ENCODE measurements at places on chromosomes 7 and 10.

- no peak for DNase-seq
Measured at GRCh38 chr7:157224627-157225026, 85.9 kb downstream of the UBE3C start.

DNA sequence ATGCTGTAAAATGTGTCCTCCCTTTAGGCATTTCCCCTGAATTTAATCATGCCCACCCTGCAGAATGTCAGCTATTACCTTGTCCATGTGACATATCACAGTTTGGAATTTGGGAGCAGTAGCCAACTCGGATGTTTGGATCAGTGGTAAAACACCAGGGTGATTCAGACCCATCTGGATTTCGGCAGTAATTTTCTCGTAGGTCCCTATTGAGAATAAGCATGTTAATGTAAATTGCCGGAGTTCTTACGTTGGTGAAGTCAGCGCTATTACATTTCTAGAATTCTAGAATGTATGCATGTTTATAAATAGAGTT lies 44.1 kb downstream of the HGF start:
- DNase-seq, result no peak

DNA sequence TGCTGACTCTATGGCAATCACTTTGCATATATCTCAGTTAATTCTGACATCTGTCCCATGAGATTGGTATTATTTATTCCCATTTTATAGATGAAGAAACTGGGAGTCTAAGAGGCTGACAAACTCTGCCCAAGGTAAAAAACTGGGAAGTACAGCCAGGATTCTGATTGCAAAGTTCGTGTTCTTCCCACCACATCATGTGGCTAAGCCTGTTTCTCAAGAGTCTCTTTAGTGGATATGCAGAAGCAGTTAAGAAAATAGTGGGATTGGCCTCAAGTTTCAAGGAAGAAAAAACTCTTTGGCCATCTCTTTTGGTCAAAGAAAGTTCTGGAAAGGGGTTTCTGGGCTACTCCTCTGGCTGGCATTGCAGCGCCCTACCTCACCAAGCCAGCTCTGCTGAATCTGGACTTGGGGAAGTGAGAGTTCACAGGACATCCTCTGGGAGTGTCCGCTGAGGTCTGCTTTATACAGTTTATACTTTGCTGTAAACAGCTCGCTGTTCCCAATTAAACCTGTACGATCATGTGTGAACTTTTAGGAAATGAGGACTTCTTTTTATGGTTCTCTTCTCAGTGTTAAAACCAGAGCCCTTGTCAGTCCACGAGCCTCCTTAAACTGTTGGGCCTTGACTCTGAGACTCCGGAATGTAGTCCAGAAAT lies 12.2 kb upstream of the BMPR1A start:
- no peak for DNase-seq

- no peak for DNase-seq
Measured at GRCh38 chr10:49478819-49479218, 60.1 kb downstream of the ERCC6 start.

DNA sequence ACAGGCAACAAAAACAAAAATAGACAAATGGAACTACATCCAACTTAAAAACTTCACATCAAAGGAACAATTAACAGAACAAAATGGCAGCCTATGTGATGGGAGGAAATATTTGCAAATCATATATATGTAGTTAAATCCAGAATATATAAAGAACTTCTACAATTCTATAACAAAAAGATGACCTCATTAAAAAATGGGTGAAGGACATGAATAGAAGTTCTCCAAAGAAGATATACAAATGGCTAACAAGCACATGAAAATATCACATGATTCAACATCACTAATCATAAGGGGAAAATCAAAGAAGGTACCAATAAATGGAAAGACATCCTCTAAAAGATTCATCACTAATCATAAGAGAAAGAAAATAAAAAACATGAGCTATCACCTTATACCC lies 416.1 kb downstream of the LRMDA start:
- no peak for DNase-seq

DNA sequence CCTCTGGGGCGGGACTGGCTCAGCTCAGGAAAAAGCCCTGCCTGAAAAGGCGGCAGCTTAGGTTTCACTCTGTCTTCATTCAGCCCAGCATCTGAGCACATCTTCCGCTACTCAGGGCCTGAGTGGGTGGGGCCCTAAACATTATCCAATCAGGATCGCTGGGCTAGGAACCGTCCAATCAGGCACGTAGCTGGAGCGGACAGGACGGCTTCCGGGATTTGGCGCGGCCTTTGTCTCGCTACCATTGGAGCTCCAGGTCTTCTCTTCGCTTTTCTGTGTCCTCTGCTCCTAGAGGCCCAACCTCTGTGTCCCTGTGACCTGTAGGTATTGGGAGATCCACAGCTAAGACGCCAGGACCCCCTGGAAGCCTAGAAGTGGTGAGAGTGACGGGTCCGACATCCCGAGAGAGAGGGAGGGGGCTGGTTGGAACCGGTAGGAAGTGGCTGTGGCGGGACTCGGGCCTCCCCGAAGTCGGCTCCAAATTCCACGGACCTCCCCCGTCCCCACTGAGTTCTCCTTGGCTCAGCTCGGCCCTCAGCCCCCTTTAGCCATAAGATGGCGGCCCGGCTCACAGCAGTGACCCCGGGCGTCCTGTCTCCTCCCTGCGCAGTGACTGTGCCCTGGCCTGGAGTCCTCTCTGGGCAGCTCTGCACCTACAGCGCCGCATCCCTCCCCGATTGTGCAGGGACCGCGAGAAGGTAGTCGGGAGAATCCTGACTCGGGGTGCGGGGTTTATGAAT lies 99.1 kb downstream of the ZNF680 start:
- DNase-seq, result no peak

GRCh38 chr7:101068401-101068800 lies 16.9 kb upstream of the TRIM56 start:
- DNase-seq, result no peak

GRCh38 chr7:15309872-15310271 lies 251.9 kb downstream of the AGMO start:
- no peak for DNase-seq

DNA sequence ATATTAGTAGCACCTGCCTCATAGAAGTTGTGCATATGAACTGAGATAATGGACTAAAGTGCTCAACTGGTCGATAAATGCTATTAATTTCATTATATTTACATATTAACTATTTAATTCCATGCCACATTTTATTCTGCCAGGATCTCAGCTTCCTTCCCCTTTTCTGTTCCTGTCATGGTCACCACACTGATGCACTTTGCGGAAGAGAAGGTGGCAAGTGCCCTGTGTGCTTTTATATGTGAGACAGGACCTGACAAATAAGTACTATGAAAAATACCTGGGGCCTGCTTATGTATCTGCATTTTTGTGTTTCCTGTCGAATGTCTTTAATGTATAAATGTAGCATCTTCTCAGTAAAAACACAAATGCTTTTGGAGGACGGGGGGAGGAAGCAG lies 12.2 kb downstream of the ATP6V0E2 start:
- DNase-seq, result no peak

DNA sequence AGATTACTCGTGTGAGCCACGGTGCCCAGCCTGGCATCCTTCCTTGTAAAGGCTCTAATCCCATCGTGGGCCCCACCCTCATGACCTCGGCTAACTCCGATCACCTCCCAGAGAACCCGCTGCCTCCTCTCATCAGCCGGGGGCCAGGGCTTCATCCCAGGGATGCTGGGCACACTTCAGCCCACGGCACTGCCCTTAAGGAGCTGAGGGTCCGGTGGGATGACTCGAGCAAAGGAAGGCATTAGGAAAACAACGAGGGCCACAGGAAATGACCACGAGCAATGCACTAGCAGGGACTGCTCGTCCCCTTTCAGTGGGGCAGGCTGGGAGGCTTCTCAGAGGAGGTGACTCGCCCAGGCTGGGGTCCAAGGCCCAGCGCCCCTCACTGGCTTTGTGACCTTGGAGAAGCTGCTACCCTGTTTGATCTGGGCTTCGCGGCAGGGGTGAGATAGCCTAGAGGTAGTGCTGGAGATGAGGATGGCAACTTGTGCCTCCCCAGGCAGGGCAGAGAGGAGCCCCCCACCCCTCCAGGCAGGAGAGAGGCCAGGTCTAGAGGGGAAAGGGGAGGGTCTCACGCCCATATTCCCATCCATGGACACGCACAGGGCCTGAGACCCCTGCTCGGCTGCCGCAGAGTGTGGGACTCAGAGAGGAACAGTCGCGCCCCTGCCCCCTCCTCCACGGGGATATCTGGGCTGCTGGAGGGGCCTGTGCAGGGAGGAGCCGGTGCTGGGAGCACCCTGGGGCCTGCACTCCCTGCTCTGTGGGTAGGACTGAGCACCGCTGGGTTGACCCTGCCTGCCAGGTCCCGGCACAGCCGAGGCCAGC lies 26.8 kb downstream of the ELFN1 start:
- DNase-seq, result no peak

DNA sequence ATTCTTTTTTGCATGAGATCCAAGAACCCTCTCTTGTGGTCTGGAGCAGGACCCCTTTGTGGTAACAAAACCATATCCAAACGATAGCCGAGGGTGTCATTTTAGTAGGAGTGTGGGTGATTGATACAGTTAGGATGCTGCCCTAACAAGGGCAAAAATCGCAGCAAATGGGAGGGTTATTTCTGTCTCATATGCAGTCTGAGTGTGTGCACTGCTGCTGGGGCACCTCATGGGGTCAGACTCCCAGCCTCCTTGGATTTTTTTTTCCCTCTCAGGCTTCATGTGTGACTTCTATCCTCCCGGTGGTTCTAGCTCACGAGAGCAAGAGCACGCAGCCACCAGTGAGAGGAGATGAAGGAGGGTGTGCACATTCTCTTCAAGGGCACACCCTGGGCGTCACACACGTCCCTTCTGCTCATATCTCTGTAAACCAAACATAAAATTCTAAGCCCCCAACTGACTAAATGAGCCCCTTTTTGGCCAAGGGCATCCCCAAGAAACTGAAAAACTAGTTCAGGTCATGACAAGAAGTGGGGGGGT lies 28.6 kb upstream of the IL15RA start:
- DNase-seq, result no peak

DNA sequence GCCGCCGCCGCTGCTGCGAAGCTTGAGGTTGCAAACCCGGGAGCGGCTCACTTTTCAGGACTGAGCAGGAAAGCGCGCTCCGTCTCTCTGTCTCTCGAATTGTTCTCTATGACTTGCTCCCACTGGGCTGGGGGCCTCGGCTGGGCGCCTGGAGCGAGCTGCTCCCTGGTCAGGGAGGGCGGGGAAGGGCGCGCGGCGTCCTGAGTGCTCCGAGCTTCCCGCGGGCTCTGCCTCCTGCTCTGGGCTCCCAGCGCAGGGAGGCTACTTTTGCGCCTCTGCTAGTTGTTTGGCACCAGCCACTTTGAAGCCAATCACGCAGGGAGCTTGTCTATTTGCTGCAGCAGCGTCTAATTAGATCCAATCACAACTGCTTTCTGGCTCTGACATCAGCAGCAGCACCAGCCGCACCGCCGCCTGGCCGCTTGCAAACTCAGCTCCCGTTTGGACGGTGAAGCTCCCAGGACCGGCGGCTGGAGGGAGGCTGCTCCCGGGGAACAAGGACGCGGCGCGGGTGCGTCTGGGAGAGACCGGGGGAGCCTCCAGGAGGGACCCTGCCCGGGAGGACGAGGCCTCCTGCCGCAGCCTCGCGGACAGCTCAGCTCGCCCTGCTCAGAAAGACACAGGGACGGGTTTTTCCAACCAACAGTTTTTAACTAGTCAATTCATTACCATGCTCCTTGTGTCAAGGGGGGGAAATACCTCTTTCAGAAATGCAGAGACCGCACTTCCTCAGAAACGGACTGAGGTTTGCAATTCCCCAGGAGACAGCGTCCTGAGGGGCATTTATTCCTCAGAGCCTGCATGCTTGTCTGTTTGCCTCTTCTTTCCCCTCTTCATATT lies at the start of gene ADARB2:
ADARB2 (minus strand) TSS at position 304 of the 840 bp plus-strand sequence.
- no peak for DNase-seq

DNA sequence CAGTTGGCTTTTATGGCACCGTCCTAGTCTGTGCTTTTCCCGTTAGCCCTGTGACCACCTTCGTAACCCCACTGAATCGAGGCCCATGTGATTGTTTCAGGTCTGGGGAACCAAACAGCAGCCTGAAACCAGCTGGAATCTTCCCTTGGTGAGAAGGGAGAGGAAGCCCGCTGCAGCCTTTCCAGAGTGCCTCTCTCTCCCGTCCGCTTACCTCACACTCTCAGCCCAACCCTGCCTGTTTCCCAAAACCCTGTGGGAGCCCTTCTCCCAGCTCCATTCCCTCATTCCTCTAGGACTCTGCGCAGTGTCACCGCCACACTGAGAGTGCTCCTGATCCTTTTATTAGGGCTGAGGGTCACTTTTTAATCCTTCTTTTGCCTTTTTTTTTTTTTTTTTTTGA lies 139.6 kb downstream of the WDR37 start:
- no peak for DNase-seq

GRCh38 chr7:70325509-70326101 lies 727.3 kb downstream of the AUTS2 start:
- no peak for DNase-seq

- no peak for DNase-seq
Measured at GRCh38 chr10:3807211-3807927, 22.4 kb upstream of the KLF6 start.

DNA sequence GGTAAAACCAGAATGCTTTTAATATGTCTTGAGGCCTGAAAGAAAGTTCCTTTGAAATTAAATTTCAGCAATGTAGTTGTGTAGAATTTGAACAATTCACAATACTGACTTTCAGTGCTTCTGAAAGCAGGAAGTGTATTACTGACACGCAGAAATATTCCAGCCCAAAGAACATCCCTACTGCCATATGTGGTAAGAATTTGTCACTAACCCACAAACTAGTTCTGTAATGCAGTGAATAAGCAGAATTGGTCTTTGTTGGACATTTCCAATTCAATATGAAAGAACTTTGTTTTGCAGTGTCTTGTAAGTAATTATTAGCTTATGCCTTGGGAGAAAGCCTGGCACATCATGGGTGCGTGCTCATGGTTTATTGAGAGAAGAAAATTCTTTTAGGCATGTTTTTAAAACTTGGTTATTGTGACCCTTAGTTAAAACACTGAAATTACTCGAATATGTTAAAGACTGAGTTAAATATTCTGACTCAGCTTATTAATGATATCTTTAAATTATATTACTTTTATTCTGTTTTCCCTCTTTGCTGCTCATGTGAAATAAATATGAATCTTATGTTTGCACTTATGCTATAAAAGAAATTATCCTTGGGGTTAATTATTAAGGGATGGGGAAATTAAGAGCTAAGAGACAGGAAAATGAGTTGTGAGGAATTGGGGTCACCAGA lies 33.4 kb downstream of the PTPN12 start:
- DNase-seq, result no peak

DNA sequence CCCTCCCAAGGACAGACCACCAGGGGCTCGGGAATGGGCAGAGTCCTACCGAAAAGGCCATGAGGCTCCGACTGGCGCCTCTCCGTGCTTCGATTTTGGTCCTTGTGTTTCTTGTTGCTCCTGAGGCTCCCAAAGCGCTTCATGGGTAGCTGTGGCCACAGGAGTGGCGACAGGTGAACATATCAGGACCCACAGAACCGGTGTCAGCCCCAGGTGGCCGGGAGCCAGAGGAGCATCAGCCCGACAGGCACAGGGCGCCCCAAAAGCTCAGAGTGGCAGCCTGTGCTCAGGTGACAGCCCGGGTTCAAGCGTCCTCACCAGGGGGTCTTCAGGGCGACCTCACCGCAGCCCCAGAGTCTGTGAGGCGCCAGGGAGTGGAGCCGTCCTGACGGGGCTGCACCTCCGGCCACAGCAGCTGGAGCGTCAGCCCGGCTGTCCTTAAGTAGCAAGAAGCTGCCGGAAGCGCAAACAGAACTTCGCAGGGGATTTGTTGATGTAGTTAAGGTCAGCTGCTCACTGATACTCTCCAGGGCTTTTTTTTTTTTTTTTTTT lies 141.0 kb downstream of the PRKAG2 start:
- no peak for DNase-seq

- DNase-seq, result no peak
Measured at GRCh38 chr7:1607001-1607400, 37.2 kb upstream of the PSMG3 start.

- no peak for DNase-seq
Measured at GRCh38 chr7:13602036-13602435, 387.4 kb downstream of the ETV1 start.

GRCh38 chr10:76091926-76092325 lies 660.5 kb downstream of the LRMDA start:
- no peak for DNase-seq
